ENCODE measurements at places on chromosomes 16 and 17.

DNA sequence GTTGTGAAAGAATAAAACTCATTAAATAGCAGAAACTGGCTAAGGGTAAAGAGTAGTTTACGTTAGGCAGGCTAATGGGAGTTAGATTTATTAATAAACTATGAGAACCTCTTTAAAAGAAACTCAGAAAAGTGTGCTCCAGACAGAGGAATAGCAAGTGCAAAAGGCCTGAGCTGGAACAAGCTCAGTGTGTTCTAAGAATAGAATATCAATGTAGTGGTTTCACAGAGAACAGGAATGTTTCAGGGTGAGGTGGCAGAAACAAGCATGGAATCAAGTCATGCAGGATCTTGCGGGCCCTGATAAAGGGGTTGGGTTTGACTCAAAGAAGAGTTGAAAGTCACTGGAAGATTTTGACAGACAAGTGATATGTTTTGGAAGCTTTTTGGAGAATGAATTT is 164.0 kb upstream of the HS3ST3A1 start:
- no peak for DNase-seq

GRCh38 chr17:2755891-2756724 is 6.7 kb upstream of the CCDC92B start:
- no peak for DNase-seq

DNA sequence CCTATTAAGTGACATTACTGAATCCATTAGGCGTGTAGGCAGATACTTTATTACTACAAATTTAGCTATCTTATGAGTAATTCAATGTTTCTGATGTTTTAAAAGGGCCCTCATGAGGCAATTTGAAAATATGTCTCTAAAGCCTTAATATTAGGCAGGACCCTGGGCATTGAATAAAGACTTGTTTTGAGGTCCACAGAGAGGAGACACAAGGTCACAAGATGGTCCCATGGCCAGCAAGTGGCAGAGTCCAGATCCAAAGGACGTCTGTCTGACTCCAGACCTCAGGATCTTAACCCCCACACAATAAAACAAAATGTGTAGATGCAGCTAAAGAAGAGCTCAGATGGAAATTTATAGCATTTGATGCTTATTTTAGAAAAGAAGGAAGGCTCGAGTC is 31.9 kb upstream of the HEATR6 start:
- no peak for DNase-seq

DNA sequence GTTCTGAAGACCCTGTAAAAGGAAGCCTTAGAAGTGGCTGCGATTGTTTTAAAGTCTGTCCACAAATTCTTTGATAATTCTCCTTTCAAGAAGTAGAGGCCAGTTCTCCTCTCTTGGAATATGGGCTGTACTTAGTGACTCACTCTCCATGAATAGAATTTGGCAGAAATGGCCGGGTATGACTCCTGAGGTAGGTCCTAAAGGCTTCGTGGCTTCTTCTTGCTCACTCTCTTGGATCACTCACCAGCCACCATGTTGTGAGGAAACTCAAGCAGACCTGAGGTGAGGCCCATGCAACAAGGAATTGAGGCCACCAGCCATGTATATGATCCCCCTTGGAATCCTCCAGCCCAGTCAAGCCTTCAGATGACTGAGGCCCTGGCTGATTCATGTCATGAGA is 75.8 kb downstream of the WWOX start:
- DNase-seq: no peak

GRCh38 chr16:54882556-54882955 is 48.1 kb upstream of the IRX5 start:
- no peak for DNase-seq

DNA sequence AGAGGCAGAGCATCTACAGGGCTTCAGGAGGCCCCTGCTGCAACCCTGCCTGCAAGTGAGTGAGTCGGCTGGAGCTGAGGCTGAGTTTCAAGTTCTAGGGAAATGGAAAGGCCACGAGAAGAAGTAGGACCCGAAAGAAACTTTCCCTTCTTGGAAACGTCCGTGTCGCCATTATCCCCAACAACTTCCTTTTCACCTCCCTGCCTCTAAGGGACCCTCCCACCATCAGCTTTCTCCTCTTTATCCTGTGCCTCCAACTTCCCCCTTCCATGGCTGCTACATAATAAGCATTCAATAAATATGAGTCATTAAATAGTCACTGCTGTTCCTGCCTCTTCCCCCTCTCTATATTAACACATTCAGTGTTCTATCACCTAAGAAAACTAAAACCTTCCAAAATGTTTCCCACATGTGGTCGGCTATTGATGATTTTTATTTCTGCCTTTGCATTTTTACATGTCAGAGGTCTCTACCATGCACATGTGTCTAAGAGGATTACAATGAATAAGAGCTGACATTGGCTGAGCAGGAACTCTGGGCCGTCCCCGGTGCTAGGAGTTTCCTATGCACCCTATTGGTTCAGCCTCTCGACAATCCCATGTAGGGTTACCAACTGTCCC is 115.9 kb upstream of the TNRC6C start:
- DNase-seq: no peak

- no peak for DNase-seq
Measured at GRCh38 chr16:2686912-2687507, 4.7 kb downstream of the KCTD5 start.

- DNase-seq: no peak
Measured at GRCh38 chr17:79936641-79937381, 97.6 kb upstream of the CBX4 start.

GRCh38 chr16:31429796-31430195 is 1.6 kb upstream of the COX6A2 start:
- no peak for DNase-seq

DNA sequence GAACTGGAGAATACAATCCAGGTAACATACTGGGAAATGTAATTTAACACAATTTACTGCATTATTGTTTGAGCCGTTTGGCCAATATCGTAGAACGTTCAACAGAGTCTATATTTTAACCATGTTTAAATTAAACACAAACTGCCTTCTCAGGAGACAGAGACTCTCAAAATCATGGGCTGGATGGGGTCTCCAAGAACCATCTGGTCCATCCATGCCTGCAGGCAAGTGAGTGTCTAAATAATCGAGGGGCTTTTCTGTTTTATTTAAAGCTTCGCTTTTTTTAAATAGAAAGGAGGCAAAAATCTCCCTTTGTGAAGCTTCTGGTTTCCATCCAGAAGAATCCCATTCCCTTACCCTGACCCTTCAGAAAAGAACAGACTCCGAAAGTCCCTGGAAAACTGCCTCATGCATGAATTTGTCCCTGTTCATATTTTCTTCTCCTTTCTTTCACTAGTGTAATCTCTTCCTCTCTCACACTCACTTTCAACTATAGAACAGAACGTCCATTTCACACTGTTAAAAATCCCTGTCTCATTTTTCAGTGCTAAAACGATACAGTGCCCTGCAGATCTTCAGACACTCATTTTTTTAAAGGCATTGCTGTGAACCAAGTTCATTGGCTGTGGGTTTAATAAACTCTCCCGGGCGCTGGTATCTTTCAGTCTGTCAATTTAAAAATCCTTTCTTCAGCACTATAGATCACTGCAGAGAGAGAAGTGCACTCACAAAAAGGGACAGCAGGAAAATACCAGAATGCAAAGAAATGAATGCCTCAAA is 111.4 kb upstream of the TOM1L1 start:
- no peak for DNase-seq

- no peak for DNase-seq
Measured at GRCh38 chr16:11627822-11628457, 40.3 kb upstream of the SNN start.

All from esophagus squamous epithelium (tissue), 5 donors.